Endodermal cell (in vitro differentiated cells): ENCODE measurements at places on chromosomes 6 and 20.

- DNase-seq = no peak
- H3K4me3 ChIP-seq = no peak overlapping the region
- H3K27ac ChIP-seq = no peak overlapping the region
These were observed 320.2 kb upstream of the POU3F2 start for GRCh38 chr6:98514073-98514720.

DNA sequence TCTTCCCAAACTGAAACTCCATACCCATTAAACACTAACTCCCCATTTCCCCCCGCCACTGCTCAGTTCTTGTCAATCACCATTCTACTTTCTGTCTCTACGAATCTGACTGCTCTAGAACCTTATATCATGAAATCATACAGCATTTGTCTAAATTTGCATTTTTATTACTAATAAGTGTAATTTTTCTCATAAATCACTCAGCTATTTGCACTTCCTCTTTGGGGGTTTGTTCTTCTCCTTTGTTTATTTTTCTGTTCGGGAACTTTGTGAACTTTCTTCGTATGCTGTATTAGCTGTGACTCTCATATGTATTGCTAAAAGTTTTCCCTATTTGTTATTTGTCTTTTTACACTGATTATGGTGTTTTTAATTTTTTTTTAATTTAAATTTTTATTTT is 152.2 kb downstream of the SLC16A10 start:
- H3K4me1 ChIP-seq = no peaks in the 10 kb centered on the region
- no peak overlapping the region for H3K27ac ChIP-seq
- no peaks in the 10 kb centered on the region for H3K36me3 ChIP-seq
- H3K4me3 ChIP-seq = no peak overlapping the region
- H3K27me3 ChIP-seq = no peaks in the 10 kb centered on the region
- DNase-seq = no peak

- no peak for DNase-seq
- no peak overlapping the region for H3K4me3 ChIP-seq
- peaks cover 60% of the 10 kb centered on the region for H3K27me3 ChIP-seq
- H3K36me3 ChIP-seq = no peaks in the 10 kb centered on the region
- H3K27ac ChIP-seq = no peak overlapping the region
These were observed 4.2 kb upstream of the BMP6 start for GRCh38 chr6:7721649-7722048.

DNA sequence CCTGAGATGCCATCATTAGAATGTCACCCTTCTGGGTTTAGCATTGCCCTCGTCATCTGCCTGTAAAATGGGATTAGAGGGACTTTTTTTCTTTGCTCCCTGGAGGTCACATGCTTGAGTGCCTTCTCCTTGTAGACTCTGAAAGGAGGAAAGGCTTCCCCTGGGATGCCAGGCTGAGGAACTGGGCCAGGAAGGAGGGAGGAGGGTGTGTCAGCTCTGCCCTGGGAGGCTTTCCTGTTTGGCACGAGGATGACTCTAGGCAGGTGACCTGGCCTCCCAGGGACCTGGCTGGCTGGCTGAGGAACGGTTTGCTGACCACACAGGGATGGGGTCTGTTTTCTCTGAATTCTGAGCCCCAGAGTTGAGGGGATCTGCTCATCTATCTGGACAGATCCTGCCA is 137.9 kb upstream of the RNF24 start:
- no peak overlapping the region for H3K27ac ChIP-seq
- H3K36me3 ChIP-seq = peaks cover 4% of the 10 kb centered on the region
- H3K27me3 ChIP-seq = peaks cover 7% of the 10 kb centered on the region
- DNase-seq = no peak
- H3K4me1 ChIP-seq = no peaks in the 10 kb centered on the region

DNA sequence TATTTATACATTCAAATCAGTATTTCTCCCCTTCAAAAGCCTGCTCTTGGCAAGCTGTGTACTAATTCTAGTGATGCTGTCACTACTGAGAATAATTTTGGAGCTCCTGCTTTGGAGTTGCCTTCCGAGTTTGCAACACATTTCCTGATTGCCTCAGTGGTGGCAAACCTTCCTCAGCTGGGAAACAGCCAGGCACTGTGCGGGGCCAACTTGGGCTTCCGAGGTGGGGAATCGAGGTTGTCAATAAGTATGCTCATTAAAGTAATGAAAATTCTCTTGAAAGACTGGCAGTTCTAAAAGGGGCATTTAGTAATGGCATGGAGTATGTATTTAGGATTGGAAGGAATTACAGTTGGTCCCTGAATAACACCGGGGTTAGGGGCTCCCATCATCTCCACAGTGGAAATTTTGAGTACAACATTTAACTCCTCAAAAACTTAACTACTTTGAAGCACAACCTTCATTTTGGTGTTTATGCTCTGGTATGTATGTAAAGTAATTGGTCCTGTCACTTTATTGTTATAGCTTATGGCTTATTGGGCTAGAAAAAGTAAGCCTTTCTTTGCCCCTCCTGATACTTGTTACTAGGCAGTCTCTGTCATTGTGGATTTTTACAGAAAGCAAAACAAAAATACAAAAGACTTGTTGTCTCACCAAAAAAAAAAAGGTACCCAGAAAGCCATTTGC is 2.7 kb downstream of the PAQR8 start:
- H3K27me3 ChIP-seq = peaks cover 43% of the 10 kb centered on the region
- H3K4me3 ChIP-seq = no peak overlapping the region
- H3K36me3 ChIP-seq = no peaks in the 10 kb centered on the region

GRCh38 chr6:146498309-146498708 is 45.3 kb upstream of the RAB32 start:
- H3K27me3 ChIP-seq = no peaks in the 10 kb centered on the region
- DNase-seq = no peak
- H3K4me1 ChIP-seq = peaks cover 3% of the 10 kb centered on the region
- H3K4me3 ChIP-seq = no peak overlapping the region
- no peak overlapping the region for H3K27ac ChIP-seq

- H3K4me1 ChIP-seq = no peaks in the 10 kb centered on the region
- DNase-seq = no peak
- H3K27me3 ChIP-seq = no peaks in the 10 kb centered on the region
- H3K4me3 ChIP-seq = no peak overlapping the region
- H3K27ac ChIP-seq = no peak overlapping the region
These were observed 67.9 kb downstream of the LPA start for GRCh38 chr6:160595838-160596832.

DNA sequence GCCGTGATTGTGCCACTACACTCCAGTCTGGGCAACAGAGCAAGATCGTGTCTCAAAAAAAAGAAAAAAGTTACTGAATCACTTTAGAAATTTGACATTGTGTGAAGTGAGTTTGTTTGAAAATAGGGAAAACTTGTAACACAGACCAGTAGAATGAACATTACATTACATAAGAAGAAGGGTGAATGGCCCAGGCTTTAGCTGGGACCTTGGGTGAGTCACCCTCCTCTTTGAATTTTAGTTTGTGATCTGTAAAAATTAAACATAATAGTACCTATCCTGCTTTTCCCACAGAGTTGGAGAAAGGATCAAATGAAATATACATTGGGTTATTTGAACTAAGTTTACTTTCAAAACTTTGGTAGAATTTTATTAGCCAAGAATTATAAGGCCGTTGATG is 56.3 kb downstream of the KCNS1 start:
- H3K27me3 ChIP-seq = no peaks in the 10 kb centered on the region
- H3K4me3 ChIP-seq = no peak overlapping the region
- no peak for DNase-seq
- H3K36me3 ChIP-seq = peaks cover 9% of the 10 kb centered on the region
- H3K4me1 ChIP-seq = peaks cover 4% of the 10 kb centered on the region
- H3K27ac ChIP-seq = no peak overlapping the region

DNA sequence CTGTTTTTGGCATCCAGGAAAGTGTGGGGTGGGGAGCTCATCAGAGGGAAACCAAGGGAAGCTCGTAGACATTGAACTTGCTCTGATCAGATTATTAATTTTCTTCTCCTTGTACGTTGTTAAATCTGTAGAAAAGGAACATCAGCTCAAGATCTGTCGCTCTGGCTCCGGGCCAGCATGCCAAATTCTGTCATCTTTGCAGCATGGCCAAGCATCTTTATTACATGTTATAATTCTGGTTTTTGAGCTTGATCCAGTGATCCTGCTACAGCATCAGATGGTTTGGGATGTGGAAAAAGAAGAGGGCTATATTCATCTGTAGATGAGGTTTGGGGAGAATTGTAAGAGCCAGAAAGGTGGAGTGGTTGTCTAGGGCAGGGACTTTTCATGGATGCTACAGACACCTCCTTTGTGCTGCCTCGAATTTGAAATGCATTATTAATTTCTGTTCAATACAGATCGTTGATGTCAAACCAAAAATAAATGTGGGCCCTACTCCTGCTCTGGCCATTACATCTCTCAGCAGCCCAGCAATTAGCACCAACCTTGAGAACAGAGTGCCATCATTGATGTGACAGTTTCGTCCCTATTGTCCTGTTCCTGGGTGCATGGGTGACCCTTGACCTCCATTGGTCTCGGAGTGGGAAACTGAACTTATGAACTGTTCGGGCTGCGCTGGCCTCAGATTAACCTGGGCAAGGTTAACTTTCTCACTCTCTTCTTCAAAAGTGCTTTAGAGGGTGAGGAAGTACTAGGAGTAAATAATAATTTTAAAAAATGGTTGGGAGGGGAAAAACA is 250.8 kb downstream of the SOX4 start:
- H3K27me3 ChIP-seq = no peaks in the 10 kb centered on the region
- peaks cover 15% of the 10 kb centered on the region for H3K4me1 ChIP-seq
- DNase-seq = no peak
- peaks cover 82% of the 10 kb centered on the region for H3K36me3 ChIP-seq
- H3K27ac ChIP-seq = peak overlapping the region; percentile 79
- no peak overlapping the region for H3K4me3 ChIP-seq

DNA sequence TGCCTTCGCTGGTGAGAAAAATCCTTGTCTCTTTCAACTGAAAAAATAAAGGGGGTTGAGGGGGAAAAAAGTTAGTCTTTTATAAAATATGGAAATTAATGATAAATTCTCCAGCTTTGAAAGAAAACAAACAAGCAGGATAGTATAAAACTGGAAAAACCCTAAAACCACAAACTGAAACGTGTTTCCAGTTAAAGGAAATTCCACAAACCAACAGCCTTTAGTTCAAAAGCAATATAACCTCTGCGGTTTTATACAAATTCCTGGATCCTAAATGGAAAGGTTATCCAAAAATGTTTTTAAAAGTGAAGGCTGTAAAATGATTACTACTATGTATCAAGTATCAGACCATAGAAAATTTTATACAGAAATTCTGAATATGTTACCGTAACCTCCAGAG is 55.6 kb downstream of the BMP5 start:
- peaks cover 7% of the 10 kb centered on the region for H3K4me1 ChIP-seq
- DNase-seq = no peak
- no peak overlapping the region for H3K4me3 ChIP-seq
- peaks cover 10% of the 10 kb centered on the region for H3K36me3 ChIP-seq
- no peaks in the 10 kb centered on the region for H3K27me3 ChIP-seq

DNA sequence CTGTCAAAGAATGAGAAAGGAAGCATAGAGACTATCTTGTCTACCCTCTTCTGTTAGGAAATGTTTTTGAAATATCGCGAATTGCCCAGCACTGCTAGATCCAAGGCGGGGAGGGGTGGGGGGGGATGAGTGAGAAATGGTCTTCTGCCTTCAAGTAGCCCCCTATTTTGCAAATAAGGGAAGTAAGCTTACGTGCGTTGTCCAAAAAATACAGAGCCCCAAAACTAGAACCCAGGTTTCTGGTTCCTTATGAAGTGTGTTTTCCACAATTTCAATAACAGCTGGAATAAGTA is 923 bp upstream of the ILRUN start:
- H3K36me3 ChIP-seq = no peaks in the 10 kb centered on the region
- no peaks in the 10 kb centered on the region for H3K4me1 ChIP-seq
- DNase-seq = no peak
- H3K27ac ChIP-seq = no peak overlapping the region
- no peaks in the 10 kb centered on the region for H3K27me3 ChIP-seq

DNA sequence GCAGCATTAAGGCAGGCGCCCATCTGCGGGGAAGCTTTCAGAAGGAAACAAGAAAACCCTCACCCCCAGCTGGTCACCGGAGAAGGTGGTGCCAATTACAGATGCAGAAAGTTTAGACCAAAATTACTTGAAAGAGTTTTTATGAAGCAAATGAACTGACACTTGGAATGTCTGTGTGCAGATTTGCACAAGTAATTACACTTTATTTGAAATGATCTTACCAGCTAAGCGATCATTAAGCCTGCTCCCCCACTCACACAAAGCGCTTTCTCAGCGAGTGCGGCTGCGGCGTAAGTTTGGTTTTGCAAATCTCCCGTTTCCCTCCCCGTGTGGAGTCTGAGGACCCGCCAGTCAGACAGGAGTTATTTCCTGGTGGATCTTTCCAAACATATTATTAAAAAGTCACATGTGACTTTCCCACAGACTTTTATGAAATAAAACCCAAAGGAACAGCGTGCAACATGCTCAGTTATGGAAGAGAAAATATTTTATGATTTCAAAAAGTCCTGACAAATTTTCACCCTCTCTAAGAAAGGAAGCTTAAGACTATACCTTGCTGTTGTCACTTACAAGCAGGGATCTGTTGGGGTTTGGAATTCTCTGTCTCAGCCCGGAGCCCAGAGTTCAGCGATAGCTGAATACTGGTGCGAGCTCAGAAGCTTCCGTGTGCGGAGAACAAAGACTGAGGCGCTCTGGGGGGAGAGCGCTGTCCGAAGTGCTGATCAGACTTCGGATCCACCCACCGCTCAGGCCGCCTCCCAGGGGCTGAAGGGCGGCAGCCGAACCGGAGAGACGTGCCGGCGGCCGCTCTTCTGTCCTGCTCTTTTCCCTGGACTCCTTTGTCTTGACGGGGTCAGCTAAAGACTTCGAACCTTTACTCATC is 2.7 kb upstream of the MYT1 start:
- peaks cover 23% of the 10 kb centered on the region for H3K27me3 ChIP-seq
- H3K27ac ChIP-seq = peak overlapping the region; percentile 92
- peak; percentile 94 for DNase-seq

DNA sequence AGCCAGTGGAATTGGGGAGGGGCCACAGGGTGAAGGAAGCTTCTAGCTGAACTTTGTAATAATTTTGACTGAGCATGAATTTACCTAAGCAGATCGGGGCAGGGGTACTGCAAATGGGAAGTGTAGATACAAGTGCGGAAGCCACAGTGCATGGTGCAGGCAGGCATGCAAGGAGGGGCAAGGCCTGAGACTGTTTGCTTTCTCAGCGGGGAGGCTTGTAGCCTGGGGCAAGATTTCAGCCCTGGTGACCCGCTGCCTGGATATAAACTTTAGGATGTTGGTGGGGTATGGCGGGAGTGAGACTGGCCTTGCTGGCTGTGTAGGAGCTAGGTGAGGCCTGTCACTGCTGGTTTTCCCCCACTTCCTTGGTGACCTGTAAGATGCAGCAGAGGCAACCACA is 266.4 kb upstream of the PREP start:
- no peaks in the 10 kb centered on the region for H3K4me1 ChIP-seq
- peak; percentile 57 for DNase-seq
- no peaks in the 10 kb centered on the region for H3K36me3 ChIP-seq
- H3K4me3 ChIP-seq = peak overlapping the region; percentile 38
- no peak overlapping the region for H3K27ac ChIP-seq

- no peaks in the 10 kb centered on the region for H3K27me3 ChIP-seq
- H3K36me3 ChIP-seq = no peaks in the 10 kb centered on the region
- no peak overlapping the region for H3K4me3 ChIP-seq
- no peaks in the 10 kb centered on the region for H3K4me1 ChIP-seq
- no peak overlapping the region for H3K27ac ChIP-seq
These were observed 15.3 kb downstream of the RSPO4 start for GRCh38 chr20:986733-987355.
